Progenitor cell of endocrine pancreas (in vitro differentiated cells): ENCODE measurements at places on chromosomes 7 and 10.

DNA sequence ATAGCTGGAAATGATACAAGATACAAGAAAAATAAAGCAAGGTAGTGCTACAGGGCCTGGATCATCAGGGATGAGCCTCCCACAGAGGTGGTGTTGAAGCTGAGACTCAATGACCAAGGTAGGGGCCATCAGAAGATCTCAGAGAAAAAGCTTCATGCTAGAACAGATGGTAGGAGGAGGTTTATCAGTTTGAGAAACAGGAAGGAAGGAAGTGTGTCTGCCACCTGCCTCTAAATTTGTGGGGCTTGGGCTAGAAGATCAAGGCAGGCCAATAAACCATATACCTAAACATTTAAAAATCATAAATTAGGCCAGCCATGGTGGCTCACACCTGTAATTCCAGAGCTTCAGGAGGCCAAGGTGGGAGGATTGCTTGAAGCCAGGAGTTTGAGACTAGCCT lies 410.8 kb upstream of the PRKCQ start:
- no peak for DNase-seq

- no peak for DNase-seq
Observed at GRCh38 chr7:47195641-47196040, 386.3 kb downstream of the TNS3 start.

DNA sequence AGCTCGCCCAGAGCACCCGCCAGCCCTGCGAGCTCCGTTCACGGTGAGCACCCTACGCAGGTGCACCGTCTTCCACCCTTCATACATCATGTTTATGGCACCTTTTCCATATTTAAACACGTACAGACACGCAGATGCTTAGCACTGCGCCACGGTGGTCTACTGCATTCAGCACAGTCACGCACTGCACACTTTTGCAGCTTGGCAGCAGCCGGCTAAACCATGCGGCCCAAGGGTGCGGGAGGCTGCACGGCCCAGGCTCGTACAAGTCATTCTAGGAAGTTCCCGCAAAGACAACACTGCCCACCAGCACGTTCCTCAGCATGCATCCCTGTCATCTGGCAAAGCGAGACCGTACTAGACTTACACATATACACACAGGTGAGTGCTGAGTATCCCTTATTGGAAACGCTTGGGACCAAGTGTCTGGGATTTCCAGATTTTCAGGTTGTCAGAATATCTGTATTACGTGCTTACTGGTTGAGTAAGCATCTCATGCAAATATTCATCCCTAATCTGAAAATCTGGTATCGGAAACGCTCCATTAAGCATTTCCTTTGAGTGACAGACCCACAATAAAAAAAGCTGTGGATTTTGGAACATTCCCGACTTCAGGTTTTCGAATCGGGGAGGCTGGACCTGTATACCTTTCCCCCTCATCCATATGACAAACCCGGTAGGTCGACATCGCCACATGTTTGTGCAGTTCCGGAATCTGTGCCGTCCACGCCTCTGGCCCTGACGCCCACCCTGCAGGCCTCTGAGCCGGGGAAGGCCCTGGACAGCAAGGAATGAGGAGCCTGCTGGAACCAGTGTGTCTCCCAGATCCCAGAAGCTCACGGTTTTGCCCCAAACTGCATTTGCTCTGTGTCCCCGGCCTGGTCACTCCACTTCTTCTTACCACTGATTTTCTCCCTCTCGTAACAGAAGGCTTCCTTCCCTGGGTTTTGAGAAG lies 222.2 kb downstream of the ELFN1 start:
- DNase-seq: no peak

- DNase-seq: peak; percentile 70
Observed at GRCh38 chr7:116525913-116526861, 1.4 kb downstream of the CAV1 start.

GRCh38 chr7:803243-803635 lies 29.0 kb upstream of the SUN1 start:
- DNase-seq: no peak

- DNase-seq: no peak
Observed at GRCh38 chr7:127673902-127674301, 21.9 kb downstream of the SND1 start.

DNA sequence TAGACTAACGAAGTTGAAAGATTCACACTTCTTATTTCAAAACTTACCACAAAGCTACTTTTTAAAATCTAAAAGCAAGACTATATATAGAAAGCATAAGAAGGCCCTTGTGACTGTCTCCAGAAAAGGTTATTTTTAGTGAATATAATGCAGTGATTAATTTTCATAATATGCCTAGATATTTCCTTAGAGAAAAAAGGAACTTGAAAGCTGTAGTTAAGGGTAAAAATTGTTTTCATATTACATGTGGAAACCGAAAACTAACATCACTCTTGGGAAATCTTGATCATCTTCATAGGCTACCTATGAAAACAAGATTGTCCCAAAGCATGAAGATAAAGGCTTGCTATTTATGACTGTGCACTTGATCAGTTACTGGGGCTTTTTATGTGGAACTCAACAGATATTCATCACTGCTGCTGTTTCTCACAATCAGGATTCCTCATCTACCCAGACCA lies 223.2 kb downstream of the SH2D4B start:
- DNase-seq: no peak

GRCh38 chr10:71063401-71063800 lies 149.0 kb upstream of the UNC5B start:
- DNase-seq: no peak

DNA sequence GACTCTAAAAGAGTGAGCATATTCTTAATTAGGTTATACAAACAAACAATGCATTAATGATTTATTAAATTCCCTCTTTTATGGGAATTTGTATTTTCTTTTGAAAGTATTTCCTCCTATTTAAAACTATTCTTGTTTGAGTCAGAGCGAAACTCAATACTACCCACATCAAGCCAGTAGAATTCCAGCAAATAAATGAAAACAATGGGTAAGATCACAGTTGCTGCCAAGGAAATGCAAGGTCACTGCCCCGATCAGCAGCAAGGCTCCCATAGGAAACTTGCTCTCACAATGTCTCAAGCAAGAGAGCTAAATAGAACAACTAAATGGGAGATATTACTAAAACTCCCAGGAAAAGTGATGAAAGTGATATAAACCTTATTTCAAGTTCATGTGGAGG lies 206.3 kb downstream of the THSD7A start:
- no peak for DNase-seq

DNA sequence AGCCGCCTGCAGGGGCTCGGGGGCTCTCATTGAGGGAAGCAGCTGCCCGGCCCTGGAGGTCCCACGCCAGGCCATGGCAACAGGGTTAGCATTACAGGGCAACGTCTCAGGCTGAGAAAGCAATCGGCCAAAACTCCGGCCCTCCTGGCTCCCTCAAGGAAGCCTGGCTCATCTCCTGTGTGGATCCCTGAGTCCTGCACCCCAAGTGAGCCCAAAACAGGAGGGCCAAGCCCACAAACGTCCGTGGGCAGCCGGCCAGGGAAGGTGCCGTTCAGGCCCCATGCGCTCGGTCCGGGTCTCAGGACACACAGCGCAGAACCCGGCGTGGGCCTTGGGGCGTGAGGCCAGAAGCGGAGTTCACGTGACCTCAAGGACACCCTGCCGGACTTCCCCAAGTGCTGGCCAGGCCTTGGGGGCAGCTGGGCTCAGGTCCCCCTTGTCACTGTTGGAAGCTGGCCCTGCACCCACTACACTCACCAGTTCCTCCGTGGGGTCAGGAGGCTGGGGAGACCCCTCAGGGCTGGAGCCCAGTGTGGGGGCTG lies 8.0 kb upstream of the PWWP2B start:
- no peak for DNase-seq

GRCh38 chr10:75956624-75957023 lies 525.2 kb downstream of the LRMDA start:
- DNase-seq: no peak

GRCh38 chr10:16745061-16745460 lies 72.2 kb downstream of the RSU1 start:
- no peak for DNase-seq

DNA sequence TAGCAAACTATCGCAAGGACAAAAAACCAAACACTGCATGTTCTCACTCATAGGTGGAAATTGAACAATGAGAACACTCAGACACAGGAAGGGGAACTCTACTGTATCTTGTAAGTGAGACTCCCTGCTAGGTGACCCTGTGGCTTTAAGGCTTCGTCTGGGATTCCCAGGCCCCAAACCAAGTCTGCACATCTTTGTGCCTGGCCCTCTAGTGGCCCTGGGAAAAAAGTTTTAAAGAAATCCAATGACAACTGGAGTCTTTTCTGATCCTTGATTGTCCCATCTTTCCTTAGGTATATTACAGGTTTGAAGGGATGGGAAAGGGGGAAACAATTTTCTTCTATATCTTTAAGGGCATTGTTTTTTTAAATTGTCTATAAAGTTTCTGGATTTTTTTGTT lies 10.6 kb upstream of the LIPM start:
- no peak for DNase-seq

- no peak for DNase-seq
Observed at GRCh38 chr7:47583739-47584535, 2.0 kb upstream of the TNS3 start.

DNA sequence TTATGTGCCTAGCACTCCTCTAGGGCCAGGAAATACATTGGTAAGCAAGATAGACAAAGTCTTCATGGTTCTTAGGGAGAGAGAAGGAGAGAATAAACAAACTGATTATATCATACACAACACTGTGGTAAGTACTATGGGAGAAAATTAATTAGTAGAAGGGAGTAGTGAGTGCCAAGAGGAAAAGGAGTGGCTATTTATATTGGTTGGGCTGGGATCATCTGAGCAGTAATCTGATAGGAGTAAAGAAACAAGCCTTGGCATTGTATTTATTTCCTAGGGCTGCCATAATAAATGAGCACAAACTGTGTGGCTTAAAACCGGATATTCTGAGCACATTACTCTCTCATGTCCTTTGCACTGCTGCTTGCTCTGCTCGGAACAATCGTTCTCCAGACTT lies 158.1 kb upstream of the PHF14 start:
- DNase-seq: no peak

- no peak for DNase-seq
Observed at GRCh38 chr10:130108934-130109604, 1.6 kb downstream of the C10orf143 start.

GRCh38 chr10:100043796-100044195 lies 34.0 kb upstream of the DNMBP start:
- no peak for DNase-seq

DNA sequence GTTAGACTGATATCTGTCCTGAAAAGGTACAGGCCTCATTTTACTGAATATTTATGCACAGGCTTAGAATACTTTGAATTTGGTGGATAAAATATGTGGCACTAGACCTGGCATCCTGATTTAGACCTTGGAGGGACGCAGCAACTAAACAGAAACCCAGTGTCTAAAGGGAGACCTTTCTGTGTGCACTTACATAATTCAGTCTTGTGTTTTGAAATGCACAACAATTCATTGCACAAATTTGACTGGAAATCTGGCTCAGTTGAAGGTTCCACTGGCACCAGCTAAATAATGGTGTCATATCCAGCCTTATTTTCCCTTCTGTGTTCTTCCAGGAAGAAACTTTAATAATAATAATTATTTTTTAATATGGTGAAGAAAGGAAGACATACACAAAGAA lies 142.1 kb downstream of the SND1 start:
- DNase-seq: no peak

DNA sequence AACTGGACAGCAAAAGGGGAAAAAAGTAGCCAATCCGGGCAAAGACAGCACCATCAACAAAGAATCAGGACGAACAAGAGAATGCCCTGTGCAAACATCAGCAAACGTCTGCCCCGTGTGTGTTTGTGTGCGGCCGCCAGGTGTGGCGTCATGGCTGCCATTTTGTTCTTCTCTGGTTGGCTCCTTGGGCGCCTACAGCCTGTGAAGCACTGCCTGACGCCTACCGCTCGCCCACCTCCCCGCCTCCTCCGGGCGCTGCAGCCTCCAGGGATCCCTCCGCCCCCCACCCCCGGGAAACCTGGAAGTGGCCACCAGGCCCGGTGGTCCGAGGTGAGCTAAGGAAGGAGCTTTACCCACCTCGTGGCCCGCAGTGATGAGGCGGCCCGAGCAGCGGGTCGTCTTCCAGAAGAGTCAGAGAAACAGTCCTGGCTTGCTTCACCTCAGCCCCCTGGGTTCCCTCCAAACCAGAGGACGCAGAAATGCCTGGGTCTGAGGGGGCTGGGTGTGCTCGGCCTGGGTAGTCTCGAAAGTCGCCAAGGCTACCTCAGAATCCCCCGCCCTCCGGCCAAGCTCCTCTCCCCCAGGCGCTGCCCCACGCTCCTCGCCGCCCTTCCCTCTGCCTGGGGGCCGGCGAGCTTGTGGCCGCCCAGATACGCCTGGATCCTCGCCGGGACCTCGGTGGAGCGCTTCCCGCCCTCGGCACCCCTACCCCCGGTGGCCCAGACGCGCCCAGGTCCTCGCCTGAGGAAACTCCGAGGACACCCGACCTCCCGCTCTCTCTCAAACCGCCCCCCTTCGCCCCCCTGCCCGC lies 61.8 kb upstream of the IL6 start:
- no peak for DNase-seq

DNA sequence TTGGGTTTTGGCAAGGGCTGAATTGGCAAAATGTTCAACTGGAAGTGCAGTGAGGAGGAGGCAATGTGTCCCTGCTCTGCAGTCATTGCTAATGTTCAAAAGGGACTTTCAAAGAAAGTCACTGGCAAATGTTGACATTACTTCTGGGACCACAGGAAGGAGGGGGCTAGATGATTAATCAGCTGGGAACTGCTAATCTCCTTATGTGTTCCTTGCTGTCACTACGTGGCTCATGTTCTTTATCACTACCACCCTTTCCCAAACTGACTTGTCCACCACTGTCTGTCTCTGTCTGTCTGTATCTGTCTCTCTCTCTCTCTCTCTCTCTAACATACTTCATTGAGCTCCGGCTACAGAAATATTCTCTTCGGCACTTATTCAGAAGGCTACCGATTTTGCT lies 86.9 kb upstream of the MTPN start:
- DNase-seq: no peak

GRCh38 chr10:71765176-71765904 lies 8.0 kb downstream of the VSIR start:
- DNase-seq: no peak

DNA sequence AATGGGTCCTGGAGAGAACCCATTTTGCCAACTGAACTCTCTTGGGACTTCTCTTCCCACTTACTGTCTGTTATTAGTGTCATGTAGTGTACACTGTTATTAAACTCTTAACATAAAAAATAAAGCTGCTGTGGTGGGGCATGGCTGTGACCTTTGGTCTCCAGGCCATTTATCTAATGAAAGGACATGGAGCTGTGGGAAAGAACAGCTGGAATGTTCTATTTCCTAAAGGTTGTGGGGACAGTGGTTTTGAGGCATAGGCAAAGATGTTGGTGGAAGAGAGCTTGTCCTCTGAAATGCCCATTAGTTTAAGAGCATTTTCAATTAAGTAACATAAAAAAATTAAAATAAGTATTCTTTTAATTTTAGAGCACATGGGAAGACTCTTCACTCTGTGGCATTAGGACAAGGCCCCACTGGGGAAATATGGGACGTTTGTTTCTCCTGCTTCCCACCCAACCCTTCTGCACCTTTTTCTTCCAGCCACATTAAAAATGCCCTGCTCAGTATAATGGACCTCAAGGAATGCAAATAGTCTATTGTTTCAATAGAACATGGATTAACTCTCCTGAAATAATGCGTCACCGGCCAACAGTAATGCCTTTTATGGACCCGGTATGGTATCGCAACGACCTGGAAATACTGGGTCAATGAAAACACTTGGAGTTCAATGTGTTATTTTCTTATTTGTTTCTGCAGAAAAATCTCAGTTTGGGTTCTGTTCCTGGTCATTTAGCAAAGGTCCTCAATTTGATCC lies 149.6 kb downstream of the BUB3 start:
- no peak for DNase-seq

- DNase-seq: no peak
Observed at GRCh38 chr7:99834382-99834781, 6.6 kb downstream of the CYP3A43 start.

- no peak for DNase-seq
Observed at GRCh38 chr7:143499246-143499645, 21.6 kb downstream of the TAS2R41 start.

GRCh38 chr10:6918305-6918704 lies 338.2 kb upstream of the PRKCQ start:
- DNase-seq: no peak
